Tibial nerve (tissue), 4 donors: ENCODE measurements at places on chromosomes 1 and 21. TPM values are rescaled to one million over a fixed set of nuclear protein-coding genes. Genes with fewer than 3 reads are reported as not detected.

DNA sequence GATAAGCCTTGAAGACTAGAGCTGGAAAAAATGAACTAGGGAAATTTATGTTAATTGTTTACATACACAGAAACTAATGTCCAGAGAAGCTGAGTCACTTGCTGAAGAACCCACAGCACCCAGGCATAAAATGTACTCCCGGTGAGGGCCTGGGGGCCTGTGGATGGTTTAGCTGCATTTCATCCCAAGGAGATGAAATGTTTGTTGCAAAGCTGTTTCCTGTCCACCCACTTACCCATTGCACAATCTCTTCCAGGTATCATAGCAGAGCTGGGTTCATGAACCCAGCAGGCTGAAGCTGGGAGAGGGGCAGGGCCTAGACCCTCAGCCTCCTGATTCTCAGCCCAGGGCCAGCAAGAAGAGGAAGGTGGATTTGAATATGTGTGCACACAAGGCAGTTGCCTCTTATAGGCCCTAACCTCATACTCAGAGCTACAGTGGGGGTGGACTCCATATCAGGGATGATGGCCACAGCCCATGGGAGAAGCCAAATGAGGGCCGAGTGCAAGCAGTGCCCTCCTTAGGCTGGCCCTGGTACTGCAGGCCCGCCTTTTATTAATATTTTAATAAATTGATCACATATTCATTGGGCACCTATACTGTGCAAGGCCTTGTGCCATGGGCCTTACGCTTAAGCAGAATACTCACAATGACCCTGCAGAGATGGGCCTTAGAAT is 110.8 kb downstream of the LACTBL1 start:
- H3K4me1 ChIP-seq = no peaks in the 10 kb centered on the region
- H3K4me3 ChIP-seq = no peak overlapping the region
- H3K27me3 ChIP-seq = no peaks in the 10 kb centered on the region
- DNase-seq = no peak
- peaks cover 22% of the 10 kb centered on the region for H3K36me3 ChIP-seq
- H3K27ac ChIP-seq = no peak overlapping the region

GRCh38 chr1:114691061-114691460 is 4.3 kb downstream of the AMPD1 start:
- H3K4me3 ChIP-seq = no peak overlapping the region
- DNase-seq = no peak
- H3K4me1 ChIP-seq = no peaks in the 10 kb centered on the region
- no peaks in the 10 kb centered on the region for H3K27me3 ChIP-seq
- no peaks in the 10 kb centered on the region for H3K36me3 ChIP-seq
- H3K27ac ChIP-seq = no peak overlapping the region

- DNase-seq = no peak
- no peaks in the 10 kb centered on the region for H3K4me1 ChIP-seq
- no peak overlapping the region for H3K4me3 ChIP-seq
- no peaks in the 10 kb centered on the region for H3K27me3 ChIP-seq
- H3K27ac ChIP-seq = no peak overlapping the region
- H3K36me3 ChIP-seq = no peaks in the 10 kb centered on the region
These were observed 1.2 kb downstream of the OR2T1 start for GRCh38 chr1:248404024-248404423.

- H3K4me3 ChIP-seq = no peak overlapping the region
- DNase-seq = no peak
- no peaks in the 10 kb centered on the region for H3K4me1 ChIP-seq
- no peak overlapping the region for H3K27ac ChIP-seq
- H3K27me3 ChIP-seq = no peaks in the 10 kb centered on the region
These were observed 31.0 kb downstream of the DDX20 start for GRCh38 chr1:111786669-111787207.

- H3K4me3 ChIP-seq = peak overlapping the region; percentile 24
- H3K27me3 ChIP-seq = no peaks in the 10 kb centered on the region
- peak overlapping the region; percentile 70 for H3K27ac ChIP-seq
- H3K4me1 ChIP-seq = no peaks in the 10 kb centered on the region
These were observed 857.4 kb downstream of the USP25 start for GRCh38 chr21:16587141-16587581.

- no peak overlapping the region for H3K4me3 ChIP-seq
- H3K4me1 ChIP-seq = peaks cover 30% of the 10 kb centered on the region
- DNase-seq = no peak
- H3K27me3 ChIP-seq = no peaks in the 10 kb centered on the region
These were observed 1.5 kb upstream of the ARHGEF11 start for GRCh38 chr1:157047062-157047410.

- DNase-seq = no peak
- no peak overlapping the region for H3K4me3 ChIP-seq
- no peaks in the 10 kb centered on the region for H3K36me3 ChIP-seq
- H3K4me1 ChIP-seq = no peaks in the 10 kb centered on the region
- no peaks in the 10 kb centered on the region for H3K27me3 ChIP-seq
- no peak overlapping the region for H3K27ac ChIP-seq
These were observed 123.8 kb downstream of the OSBPL9 start for GRCh38 chr1:51740652-51741051.

GRCh38 chr1:23424293-23425192 is at the start of gene TCEA3:
Gene TCEA3 (minus strand): TSS chr1:23424748. CDS start chr1:23424633, 115 bp downstream.
- no peaks in the 10 kb centered on the region for H3K27me3 ChIP-seq
- peak within 1 kb of the TSS; percentile 43 for H3K4me3 ChIP-seq
- no peak for DNase-seq
- H3K36me3 ChIP-seq = no peaks in the 10 kb centered on the region
- peak within 1 kb of the TSS; percentile 45 for H3K27ac ChIP-seq

GRCh38 chr1:16117369-16117768 is 38.5 kb downstream of the EPHA2 start:
- H3K27me3 ChIP-seq = no peaks in the 10 kb centered on the region
- no peak overlapping the region for H3K4me3 ChIP-seq
- no peaks in the 10 kb centered on the region for H3K36me3 ChIP-seq
- peak overlapping the region; percentile 96 for H3K27ac ChIP-seq
- DNase-seq = no peak

DNA sequence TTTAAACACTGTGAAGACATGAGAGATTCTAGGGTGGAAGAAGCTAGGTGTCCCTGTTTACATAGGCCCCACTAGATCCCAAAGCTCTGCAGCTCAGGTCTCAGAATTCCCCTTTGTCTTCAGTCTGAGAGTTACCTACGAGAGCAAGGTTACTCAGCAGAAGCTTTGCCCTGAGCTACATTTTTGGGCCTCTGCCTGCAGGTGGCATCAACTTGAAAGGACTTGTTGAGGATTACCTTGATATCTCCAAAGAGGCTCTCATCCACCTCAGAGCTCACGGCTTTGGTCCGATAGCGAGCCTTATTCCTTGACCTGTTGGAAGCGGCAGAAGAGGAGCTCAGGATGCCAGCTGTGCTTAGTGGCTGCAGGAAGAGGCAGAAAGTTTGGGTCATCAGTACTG is 7.0 kb downstream of the CFAP45 start:
- no peak overlapping the region for H3K27ac ChIP-seq
- H3K4me1 ChIP-seq = peaks cover 14% of the 10 kb centered on the region
- no peak for DNase-seq
- no peaks in the 10 kb centered on the region for H3K36me3 ChIP-seq
- no peaks in the 10 kb centered on the region for H3K27me3 ChIP-seq

DNA sequence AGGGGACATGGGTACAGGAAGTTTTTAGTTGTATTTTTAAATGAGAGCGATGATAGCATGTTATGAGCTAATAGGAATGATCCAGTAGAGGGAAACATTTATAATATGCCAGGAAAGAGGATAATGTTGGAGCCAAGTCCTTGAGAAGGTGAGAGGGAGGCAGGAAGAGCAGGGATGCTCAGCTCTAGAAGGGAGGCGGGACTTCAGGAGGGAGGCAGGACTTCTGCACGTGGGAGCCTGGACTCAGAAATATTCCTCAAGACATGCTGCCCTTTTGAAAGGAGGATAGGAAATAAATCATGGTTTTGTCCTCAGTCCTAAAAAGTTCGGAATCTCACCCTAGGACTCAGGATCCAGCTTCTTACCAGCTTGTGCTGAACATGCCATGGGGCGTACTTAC is 5.9 kb downstream of the ADARB1 start:
- H3K27ac ChIP-seq = peak overlapping the region; percentile 76
- H3K4me1 ChIP-seq = no peaks in the 10 kb centered on the region
- DNase-seq = no peak
- no peak overlapping the region for H3K4me3 ChIP-seq
- no peaks in the 10 kb centered on the region for H3K27me3 ChIP-seq

GRCh38 chr1:47407481-47407880 is 8.6 kb upstream of the FOXE3 start:
- no peaks in the 10 kb centered on the region for H3K4me1 ChIP-seq
- no peak for DNase-seq
- H3K27me3 ChIP-seq = no peaks in the 10 kb centered on the region
- H3K27ac ChIP-seq = no peak overlapping the region
- no peak overlapping the region for H3K4me3 ChIP-seq

GRCh38 chr1:39418236-39418635 is 73.2 kb upstream of the BMP8A start:
- H3K27me3 ChIP-seq = no peaks in the 10 kb centered on the region
- H3K36me3 ChIP-seq = no peaks in the 10 kb centered on the region
- no peak for DNase-seq
- no peak overlapping the region for H3K4me3 ChIP-seq

DNA sequence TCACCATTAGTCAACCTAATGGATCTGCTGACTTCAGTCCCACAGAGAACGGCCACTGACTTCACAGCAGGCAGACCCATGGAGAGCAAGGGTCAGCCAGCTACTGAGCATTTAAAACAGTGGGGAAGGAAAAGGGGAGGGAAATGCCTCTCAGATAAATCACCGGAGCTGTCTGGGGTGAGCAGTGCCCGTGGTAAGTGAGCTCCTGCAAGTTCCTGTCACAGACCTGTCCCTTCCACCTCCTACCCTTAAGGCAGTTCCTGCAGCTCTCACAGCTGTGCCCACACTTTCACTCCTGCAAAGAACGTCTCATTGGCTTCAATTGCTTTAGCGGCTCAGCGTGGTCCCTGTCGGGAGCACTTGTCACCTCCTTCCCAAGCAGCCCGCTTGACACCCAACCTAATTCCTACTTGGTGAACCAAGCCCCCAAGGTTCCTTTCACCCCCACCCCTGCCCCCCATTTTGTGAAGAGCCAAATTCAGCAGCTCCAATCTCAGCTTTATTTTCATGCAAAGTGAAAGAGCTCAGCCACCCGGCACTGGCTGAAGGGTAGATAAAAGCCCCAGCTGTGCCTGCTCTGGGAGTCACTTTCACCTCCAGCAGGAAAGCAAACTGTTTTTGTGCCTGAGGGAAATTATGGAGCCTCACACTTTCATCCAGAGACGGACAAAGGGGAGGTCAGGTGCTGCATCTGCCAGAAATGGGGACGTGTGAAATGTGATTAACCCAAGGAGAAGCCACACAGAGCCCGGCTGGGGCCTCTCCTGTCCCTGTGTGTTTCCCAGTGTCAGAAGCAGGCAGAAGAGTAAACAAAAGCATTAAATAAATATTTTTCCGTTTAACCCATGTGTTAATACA is 306.2 kb downstream of the TTLL7 start:
- H3K27me3 ChIP-seq = no peaks in the 10 kb centered on the region
- H3K4me1 ChIP-seq = no peaks in the 10 kb centered on the region
- no peaks in the 10 kb centered on the region for H3K36me3 ChIP-seq
- no peak for DNase-seq

GRCh38 chr1:162922201-162922600 is 61.2 kb upstream of the CCDC190 start:
- no peak for DNase-seq
- H3K4me3 ChIP-seq = no peak overlapping the region
- H3K36me3 ChIP-seq = no peaks in the 10 kb centered on the region
- H3K27me3 ChIP-seq = no peaks in the 10 kb centered on the region

- H3K27me3 ChIP-seq = no peaks in the 10 kb centered on the region
- no peak overlapping the region for H3K4me3 ChIP-seq
- H3K36me3 ChIP-seq = no peaks in the 10 kb centered on the region
- H3K4me1 ChIP-seq = no peaks in the 10 kb centered on the region
- DNase-seq = no peak
These were observed 165.4 kb downstream of the PLXNA2 start for GRCh38 chr1:208078752-208079151.

- H3K4me3 ChIP-seq = no peak overlapping the region
- H3K4me1 ChIP-seq = no peaks in the 10 kb centered on the region
- no peak overlapping the region for H3K27ac ChIP-seq
- H3K36me3 ChIP-seq = no peaks in the 10 kb centered on the region
- no peaks in the 10 kb centered on the region for H3K27me3 ChIP-seq
- DNase-seq = no peak
These were observed 67.0 kb downstream of the EIF2B3 start for GRCh38 chr1:44919400-44919799.

GRCh38 chr1:10429868-10430215 is 391 bp upstream of the CENPS start:
- DNase-seq = no peak
- H3K4me3 ChIP-seq = peak overlapping the region; percentile 94
- no peaks in the 10 kb centered on the region for H3K27me3 ChIP-seq
- peak overlapping the region; percentile 64 for H3K27ac ChIP-seq
- peaks cover 4% of the 10 kb centered on the region for H3K4me1 ChIP-seq

DNA sequence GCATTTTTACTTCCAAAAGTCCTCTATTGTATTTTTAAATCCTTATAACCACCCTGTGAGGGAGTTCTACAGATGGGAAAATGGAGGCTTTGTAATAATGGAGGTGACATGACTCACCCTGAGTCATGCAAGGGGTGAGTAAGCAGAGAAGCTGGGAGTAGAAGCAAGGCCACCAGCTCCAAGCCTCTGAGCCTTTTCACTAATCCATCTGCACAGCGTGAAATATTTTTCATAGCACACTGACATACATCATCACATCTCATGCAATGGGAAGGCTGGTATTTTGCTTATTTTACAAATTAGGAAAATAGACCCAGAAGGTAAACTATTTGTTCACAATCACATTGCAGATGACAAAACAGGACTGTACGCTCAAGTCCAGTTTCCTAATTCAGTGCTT is 96.9 kb downstream of the KCNH1 start:
- H3K27ac ChIP-seq = no peak overlapping the region
- no peaks in the 10 kb centered on the region for H3K36me3 ChIP-seq
- H3K27me3 ChIP-seq = no peaks in the 10 kb centered on the region
- H3K4me1 ChIP-seq = no peaks in the 10 kb centered on the region

DNA sequence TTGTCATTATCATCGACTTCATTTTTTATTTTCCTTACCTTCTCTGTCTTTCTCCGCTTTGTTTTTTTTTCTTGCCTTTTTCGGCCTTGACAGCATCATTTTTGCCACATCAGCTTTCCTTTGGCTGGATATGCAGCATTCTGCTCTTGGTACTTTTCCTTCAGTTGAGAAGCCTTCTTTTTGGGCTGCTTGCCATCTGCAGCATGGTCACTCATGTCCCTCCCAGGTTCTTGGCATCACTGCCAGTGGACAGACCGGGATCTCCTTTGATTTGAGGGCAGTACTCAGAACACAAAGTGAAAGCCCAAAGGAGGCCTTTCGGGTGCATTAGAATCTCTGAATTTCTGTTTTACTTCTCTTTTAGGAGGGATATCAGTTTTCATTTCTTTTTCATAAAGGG is 3.7 kb upstream of the PARP1 start:
- no peaks in the 10 kb centered on the region for H3K4me1 ChIP-seq
- H3K4me3 ChIP-seq = no peak overlapping the region
- DNase-seq = no peak
- no peaks in the 10 kb centered on the region for H3K27me3 ChIP-seq

The FCRL1 gene
- not detected for total RNA-seq

The CSDE1 gene
- total RNA-seq = 528 TPM

The TEDDM1 gene
- not detected for total RNA-seq

The MIER1 gene
- total RNA-seq = 43.5 TPM

The S100A14 gene
- total RNA-seq = not detected

The MYOM3 gene
- total RNA-seq = 0.20 TPM

The CLDN19 gene
- 253 TPM for total RNA-seq

The GFI1 gene
- total RNA-seq = 0.30 TPM

The CHAF1B gene
- total RNA-seq = 0.84 TPM

The KIF26B gene
- 1.4 TPM for total RNA-seq

The CHRNB2 gene
- total RNA-seq = not detected

The TOMM20 gene
- 57.6 TPM for total RNA-seq

The WDR64 gene
- total RNA-seq = 0.42 TPM

The UBE2U gene
- total RNA-seq = not detected
